ENCODE measurements at places on chromosomes 5 and 9. TPM values are rescaled to one million over a fixed set of nuclear protein-coding genes. Genes with fewer than 3 reads are reported as not detected.

GRCh38 chr5:61141801-61142200 is 20.5 kb downstream of the SMIM15 start:
- no peak overlapping the region for H3K27ac ChIP-seq
- no peaks in the 10 kb centered on the region for H3K36me3 ChIP-seq
- H3K27me3 ChIP-seq: no peaks in the 10 kb centered on the region
- 0 out of 2 replicates have a peak, but pooled peaks cover 4% of the 10 kb centered on the region for H3K4me1 ChIP-seq
- no peak for DNase-seq
- H3K4me3 ChIP-seq: no peak overlapping the region

The ASTN2 gene
- total RNA-seq: 19.8 TPM

The CDO1 gene
- 0.23 TPM for total RNA-seq

DNA sequence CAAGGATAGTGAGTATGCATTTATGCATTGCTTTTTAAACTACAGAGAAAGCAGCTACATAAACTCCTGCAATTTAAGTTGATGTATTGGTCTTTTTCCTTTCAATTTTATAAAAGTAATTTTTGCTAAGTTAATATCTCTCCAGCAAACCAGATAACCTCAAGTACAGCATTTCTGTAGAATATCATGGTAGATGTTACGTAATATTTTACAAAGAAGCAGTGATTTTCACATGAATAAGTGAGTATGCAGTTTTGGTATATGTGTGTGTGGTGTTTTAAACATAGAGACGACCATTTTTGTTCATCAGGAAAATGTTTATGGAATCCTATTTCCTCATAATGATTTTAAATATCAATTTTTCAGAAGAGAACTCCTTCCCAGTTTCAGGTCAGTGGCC is 118.9 kb downstream of the INSYN2B start:
- no peak overlapping the region for H3K4me3 ChIP-seq
- H3K27ac ChIP-seq: no peak overlapping the region
- H3K4me1 ChIP-seq: no peaks in the 10 kb centered on the region
- H3K27me3 ChIP-seq: peaks cover 4% of the 10 kb centered on the region
- DNase-seq: no peak

The CEP78 gene
- total RNA-seq: 75.7 TPM

The TMEM252 gene
- total RNA-seq: 1.5 TPM

DNA sequence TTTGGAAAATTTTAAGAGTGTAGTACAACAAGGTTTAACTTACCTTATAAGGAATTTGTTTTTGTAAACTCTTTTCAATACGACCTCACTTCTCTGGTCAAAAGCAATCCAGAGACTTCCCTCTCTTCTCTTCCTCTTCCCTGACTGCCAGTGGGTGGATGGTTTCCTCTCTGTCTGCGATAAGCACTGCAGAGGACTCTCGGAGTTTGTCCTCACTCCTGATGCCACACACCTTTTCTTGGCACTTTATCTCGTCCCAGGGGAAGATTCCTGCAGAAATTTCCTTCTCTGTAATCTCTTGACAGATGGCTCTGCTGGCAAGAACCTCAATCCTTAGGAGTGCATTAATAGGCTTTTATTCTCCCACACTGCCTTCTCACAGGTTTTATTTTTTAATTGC is 641.6 kb downstream of the NR2F1-AS1 start:
- H3K27me3 ChIP-seq: no peaks in the 10 kb centered on the region
- H3K36me3 ChIP-seq: no peaks in the 10 kb centered on the region
- H3K4me1 ChIP-seq: peaks cover 9% of the 10 kb centered on the region
- no peak overlapping the region for H3K4me3 ChIP-seq
- DNase-seq: no peak
- no peak overlapping the region for H3K27ac ChIP-seq

DNA sequence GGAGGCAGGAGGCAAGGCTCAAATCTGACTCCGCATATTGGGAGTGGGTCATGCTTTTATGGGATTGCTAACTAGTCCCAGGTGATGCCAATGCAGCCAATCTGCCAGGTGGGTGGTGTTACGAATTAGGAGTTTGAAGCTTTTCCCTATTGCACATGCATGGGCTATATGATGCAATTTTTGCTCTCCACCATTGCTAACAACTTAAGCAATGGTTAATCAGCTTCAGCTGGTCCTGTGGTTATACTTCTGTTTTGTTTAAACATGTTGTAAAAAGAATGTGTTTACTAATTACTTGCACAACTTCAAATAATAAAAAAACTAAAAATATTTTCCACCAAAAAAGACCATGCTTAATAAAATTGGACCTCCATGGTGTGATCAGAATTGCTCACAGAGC is 55.7 kb downstream of the SHC3 start:
- no peaks in the 10 kb centered on the region for H3K36me3 ChIP-seq
- H3K4me1 ChIP-seq: no peaks in the 10 kb centered on the region
- no peaks in the 10 kb centered on the region for H3K27me3 ChIP-seq
- no peak for DNase-seq
- no peak overlapping the region for H3K4me3 ChIP-seq

GRCh38 chr5:149261246-149261645 is 10.4 kb upstream of the AFAP1L1 start:
- H3K27ac ChIP-seq: no peak overlapping the region
- DNase-seq: no peak
- H3K27me3 ChIP-seq: no peaks in the 10 kb centered on the region
- no peaks in the 10 kb centered on the region for H3K4me1 ChIP-seq
